Endothelial cell of umbilical vein (primary cell): ENCODE measurements at places on chromosomes 16 and 17.
A peak's percentile ranks its signal among the peaks of the same experiment; 100 is the strongest.

GRCh38 chr16:69223882-69224281 lies 36.9 kb downstream of the SNTB2 start:
- H3K27ac ChIP-seq = peak overlapping the region; percentile 98
- no peaks in the 10 kb centered on the region for H3K36me3 ChIP-seq
- peaks cover 70% of the 10 kb centered on the region for H3K4me1 ChIP-seq

DNA sequence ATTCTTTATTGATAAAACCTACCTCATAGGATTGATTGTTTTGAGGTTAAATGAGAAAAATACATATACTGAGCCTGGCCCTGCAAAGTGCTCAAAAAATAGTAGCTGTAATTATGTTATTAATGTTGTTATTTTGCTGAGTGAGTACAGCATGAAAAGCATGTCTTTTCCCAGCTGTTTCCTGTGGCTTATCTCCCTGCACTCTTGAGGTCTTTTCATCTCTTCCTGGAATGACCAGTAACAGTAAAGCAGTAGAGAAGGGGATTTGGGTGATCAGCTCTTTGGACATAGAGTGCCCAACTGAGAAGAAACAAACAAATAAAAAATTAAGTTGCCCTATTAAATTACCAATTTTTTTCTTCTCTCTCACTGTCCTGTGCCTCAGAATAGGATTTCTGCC lies 53.7 kb downstream of the NFAT5 start:
- no peaks in the 10 kb centered on the region for H3K27me3 ChIP-seq
- H3K4me1 ChIP-seq = peaks cover 23% of the 10 kb centered on the region
- H3K36me3 ChIP-seq = no peaks in the 10 kb centered on the region
- H3K27ac ChIP-seq = peak overlapping the region; percentile 13
- H3K4me3 ChIP-seq = no peak overlapping the region

DNA sequence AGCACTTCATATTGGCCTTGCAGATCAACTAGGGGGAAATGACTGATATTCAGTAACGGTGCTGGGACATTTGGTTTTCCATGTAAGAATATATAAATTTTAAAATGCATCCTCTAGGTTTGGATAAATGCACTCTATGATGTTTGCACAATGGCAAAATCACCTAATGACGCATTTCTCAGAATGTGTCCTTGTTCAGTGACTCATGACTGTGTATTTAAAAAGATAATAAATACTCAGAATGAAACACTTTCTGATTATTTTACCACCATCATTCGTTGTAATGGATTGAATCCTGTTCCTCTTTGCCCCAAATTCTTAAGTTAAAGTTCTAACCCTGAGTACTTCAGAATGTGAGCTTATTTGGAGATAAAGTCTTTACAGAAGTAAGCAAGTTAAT lies 17.2 kb upstream of the ADGRG1 start:
- no peaks in the 10 kb centered on the region for H3K4me1 ChIP-seq
- H3K27ac ChIP-seq = no peak overlapping the region
- no peak overlapping the region for H3K4me3 ChIP-seq
- DNase-seq = no peak

DNA sequence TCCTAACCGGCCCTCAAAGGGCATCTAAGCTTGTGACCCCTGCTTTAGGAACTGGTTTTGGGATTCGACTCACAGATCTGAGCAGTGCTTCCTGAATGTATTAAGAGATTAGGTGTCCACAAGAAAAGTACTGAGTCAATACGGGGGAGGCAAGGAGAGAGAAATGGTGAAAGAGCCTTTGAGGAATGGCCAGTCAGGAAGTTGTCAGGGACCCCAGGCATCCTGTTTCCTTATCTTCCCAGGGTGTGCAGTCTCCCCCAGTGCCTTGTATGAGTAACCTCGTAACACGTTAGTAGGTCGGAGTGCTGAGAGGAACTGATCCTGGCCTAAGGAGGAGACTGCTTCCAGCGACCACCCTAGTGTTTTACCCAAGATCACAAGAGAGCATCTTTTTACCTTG lies 16.4 kb upstream of the TMED6 start:
- peaks cover 10% of the 10 kb centered on the region for H3K4me1 ChIP-seq
- peak overlapping the region; percentile 66 for H3K27ac ChIP-seq
- no peak overlapping the region for H3K4me3 ChIP-seq
- peak; percentile 68 for DNase-seq

GRCh38 chr16:36336-36984 lies 16.9 kb downstream of the POLR3K start:
- H3K4me3 ChIP-seq = no peak overlapping the region
- H3K36me3 ChIP-seq = no peaks in the 10 kb centered on the region
- DNase-seq = no peak

- H3K36me3 ChIP-seq = no peaks in the 10 kb centered on the region
- H3K4me1 ChIP-seq = no peaks in the 10 kb centered on the region
- no peak overlapping the region for H3K27ac ChIP-seq
- H3K4me3 ChIP-seq = no peak overlapping the region
- H3K27me3 ChIP-seq = no peaks in the 10 kb centered on the region
Measured at GRCh38 chr17:8806253-8806925, 7.2 kb upstream of the MFSD6L start.

- H3K4me3 ChIP-seq = no peak overlapping the region
- H3K27me3 ChIP-seq = no peaks in the 10 kb centered on the region
- DNase-seq = no peak
- no peak overlapping the region for H3K27ac ChIP-seq
- H3K36me3 ChIP-seq = no peaks in the 10 kb centered on the region
- no peaks in the 10 kb centered on the region for H3K4me1 ChIP-seq
Measured at GRCh38 chr16:88960516-88960915, 16.5 kb downstream of the CBFA2T3 start.

DNA sequence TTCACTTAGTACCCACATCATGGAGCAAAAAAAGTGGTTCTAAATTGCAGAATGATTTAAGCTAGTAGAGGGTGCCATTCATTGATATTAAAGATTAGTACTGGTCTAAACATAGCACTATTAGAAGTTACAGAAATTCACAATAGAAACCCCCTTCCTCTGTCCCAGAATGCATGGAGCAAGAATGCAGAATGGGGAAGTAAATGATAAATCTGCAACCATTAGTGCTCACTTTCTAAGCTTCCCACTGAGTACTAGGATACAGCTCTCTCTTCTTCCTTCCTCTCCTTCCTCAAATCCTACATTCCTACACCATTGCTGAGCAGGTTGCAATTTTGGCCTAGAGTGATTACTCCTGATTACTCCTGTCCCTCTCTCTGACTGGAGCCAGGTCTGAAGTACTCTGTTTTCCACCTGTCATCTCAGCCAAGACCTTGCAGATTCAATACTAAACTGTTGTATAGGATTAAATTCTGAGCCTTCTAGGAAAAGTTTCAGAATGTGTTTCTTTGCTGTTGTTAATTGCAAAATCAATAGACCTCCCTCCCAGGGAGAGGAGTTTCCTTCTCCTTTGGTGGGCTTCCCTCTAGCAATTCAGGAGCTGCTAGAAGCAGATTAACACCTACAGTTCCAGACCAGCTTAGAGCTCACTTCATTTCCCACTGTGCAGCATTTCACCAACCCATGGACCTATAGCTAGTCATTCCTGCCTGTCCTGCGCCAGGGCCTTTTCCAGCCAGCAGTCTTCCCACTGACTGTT lies 165.5 kb upstream of the TBX2 start:
- H3K36me3 ChIP-seq = no peaks in the 10 kb centered on the region
- no peak overlapping the region for H3K4me3 ChIP-seq
- H3K27ac ChIP-seq = no peak overlapping the region
- DNase-seq = no peak

DNA sequence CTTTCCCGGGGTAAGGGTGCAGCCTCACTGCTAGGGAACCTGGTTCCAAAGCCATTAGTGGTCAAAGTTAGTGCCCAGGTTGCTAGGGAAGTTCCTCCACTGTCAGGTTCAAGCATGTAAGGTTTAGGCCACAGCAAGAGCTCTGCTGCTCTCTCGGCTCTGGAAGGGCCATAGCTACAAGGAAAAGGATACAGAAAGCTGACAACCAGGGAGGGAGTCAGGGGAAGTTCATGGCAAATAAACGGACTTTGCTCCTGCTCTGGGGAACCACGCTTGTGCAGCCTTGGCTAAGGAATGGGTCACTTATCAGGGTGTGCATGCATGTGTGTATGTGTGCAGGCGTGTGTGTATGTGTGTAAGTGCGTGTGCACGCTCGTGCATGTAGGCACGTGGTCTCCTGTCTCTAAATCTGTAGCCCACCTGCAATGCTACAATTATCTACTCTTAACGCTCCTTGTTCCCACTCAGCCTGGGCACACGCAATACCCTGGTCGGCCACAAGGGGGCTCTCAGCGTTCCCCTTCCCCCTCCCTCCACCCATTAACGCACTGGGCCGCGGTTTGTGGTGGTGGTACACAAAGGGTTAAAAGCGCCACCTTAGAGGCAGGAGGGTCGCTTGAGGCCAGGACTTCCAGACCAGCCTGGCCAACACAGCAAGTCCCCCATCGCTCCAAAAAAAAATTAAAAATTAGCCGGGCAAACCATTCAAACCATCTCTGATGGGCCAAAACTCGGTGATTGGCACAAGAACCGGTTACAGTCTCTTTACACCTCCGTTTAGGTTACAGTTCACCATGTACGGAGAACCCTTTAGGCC lies 48.4 kb upstream of the KDM8 start:
- H3K36me3 ChIP-seq = no peaks in the 10 kb centered on the region
- no peak overlapping the region for H3K4me3 ChIP-seq
- no peak overlapping the region for H3K27ac ChIP-seq
- peak; percentile 38 for DNase-seq
- H3K27me3 ChIP-seq = no peaks in the 10 kb centered on the region

DNA sequence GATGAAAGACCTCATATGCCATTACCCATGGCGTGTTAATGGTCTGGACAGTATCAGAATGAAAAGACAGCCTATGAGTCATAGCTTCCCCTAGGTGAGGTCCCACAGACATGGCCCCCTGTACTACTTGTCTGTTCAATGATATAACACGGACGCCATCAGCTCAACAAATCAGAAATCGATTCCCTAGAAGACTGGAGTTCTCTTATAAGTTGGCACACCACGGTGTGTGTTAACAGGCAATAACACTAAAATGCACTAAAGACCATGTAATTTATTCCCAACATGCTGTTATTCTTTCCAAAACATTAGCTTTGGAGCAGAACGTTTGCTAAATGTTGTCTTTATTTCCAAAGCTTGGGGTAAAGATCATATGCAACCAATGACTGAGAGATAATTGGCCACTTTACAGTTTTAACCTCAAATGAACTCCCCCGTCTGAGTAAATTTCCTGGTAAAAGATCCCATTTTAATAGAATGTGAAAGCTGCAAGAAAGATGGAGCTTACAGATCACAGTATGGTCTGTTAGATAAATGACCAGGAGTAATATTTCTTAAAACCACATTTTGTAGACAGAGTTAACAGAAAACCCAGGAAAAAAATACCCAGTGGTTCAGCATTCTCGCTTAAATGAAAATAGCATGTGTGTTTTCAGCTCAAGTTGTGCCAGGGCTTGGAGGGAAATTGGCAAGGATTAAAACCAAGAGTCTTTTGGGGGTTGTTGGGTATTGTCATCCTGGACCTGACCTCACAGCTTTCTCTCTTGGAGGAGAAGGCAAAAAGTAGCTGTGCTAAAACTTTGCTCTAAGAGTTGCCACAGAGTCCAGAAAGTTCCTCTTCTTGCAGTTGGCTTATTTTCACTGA lies 65.9 kb downstream of the PCTP start:
- no peak overlapping the region for H3K27ac ChIP-seq
- DNase-seq = no peak
- H3K4me3 ChIP-seq = no peak overlapping the region
- peaks cover 4% of the 10 kb centered on the region for H3K4me1 ChIP-seq
- H3K36me3 ChIP-seq = no peaks in the 10 kb centered on the region

GRCh38 chr17:65487161-65487560 lies 74.3 kb downstream of the AXIN2 start:
- no peak overlapping the region for H3K4me3 ChIP-seq
- H3K4me1 ChIP-seq = no peaks in the 10 kb centered on the region
- no peaks in the 10 kb centered on the region for H3K36me3 ChIP-seq
- no peak for DNase-seq
- no peaks in the 10 kb centered on the region for H3K27me3 ChIP-seq

DNA sequence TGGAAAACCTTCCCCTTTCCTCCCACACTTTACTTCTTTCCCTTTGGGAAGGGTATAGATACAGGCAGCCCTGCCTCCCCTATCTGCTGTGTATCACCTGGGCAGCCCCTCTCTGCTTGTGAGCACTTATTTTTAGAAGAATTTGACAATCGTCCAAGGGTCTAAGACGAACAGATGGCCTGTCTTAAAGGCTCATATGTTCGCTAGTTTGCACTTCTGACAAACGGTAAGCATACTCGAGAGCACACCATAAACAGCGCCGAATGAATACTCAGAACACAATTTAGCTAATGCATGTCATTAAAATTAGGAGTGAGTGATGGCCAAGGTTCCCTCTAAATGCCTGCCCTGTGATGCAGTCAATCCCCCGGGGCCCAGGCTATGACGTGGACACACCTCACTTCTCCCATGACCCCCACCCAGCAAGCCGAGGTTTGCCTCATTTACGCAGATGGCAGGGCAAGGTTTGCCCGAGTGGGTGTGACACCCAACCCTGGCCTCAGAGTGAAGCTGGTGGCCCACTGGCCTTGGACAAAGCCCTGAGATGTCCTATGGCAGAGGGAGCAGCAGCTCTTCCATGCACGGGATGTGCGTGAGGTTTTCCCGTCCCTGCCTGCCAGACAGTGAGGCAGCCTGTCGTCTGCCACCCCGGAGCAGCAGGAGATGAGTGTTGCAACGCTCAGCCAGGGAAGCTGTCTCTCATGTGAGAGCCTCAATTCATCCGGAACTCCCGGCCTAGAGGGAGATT lies 125.2 kb downstream of the C16orf78 start:
- no peak overlapping the region for H3K27ac ChIP-seq
- H3K36me3 ChIP-seq = no peaks in the 10 kb centered on the region
- H3K4me3 ChIP-seq = no peak overlapping the region
- H3K27me3 ChIP-seq = no peaks in the 10 kb centered on the region

DNA sequence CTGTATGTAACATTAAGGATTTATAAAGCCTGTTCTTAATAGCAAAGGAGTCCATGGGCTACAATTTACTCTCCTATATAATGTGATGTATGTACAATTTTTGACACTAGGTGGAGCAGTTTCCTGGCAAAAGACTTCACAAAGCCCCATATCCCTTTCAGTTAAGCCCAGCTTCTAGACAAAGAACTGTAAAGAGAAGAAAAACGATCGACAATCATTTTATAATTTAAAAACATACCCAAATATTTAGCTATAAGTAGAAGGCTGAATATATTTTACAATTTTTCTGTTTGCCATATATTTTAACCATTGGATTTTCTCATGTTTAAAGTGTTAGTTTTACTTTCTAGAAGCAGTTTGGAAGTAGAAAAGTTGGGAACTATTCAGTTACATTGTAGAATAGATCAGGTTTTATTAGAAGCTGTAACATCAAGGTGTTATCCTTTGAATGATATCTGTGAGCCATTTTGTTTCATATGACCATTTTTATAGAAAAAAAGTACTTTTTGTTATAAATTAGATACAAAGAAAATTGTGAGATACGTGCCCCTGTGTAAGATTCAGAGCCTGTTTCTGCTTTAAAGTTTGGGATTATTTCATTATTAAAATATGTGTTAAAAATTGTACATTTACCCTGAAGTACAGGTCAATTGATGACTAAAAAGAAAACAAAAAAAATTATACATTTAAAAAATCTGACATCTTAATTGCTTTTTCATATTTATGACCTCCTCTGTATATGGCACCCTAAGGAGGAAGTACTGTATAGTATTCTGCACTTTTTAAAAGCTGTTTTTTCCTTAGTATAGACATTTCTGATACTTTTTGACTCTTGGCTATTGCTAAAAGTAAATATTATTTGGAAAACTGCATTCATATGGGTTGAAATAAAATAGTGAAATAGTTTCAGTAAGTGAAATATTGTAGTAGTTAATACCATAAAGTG lies 46.3 kb downstream of the VMP1 start:
- H3K4me3 ChIP-seq = no peak overlapping the region
- peak overlapping the region; percentile 100 for H3K27ac ChIP-seq
- DNase-seq = peak; percentile 95
